ENCODE measurements at places on chromosomes 5 and 9.

DNA sequence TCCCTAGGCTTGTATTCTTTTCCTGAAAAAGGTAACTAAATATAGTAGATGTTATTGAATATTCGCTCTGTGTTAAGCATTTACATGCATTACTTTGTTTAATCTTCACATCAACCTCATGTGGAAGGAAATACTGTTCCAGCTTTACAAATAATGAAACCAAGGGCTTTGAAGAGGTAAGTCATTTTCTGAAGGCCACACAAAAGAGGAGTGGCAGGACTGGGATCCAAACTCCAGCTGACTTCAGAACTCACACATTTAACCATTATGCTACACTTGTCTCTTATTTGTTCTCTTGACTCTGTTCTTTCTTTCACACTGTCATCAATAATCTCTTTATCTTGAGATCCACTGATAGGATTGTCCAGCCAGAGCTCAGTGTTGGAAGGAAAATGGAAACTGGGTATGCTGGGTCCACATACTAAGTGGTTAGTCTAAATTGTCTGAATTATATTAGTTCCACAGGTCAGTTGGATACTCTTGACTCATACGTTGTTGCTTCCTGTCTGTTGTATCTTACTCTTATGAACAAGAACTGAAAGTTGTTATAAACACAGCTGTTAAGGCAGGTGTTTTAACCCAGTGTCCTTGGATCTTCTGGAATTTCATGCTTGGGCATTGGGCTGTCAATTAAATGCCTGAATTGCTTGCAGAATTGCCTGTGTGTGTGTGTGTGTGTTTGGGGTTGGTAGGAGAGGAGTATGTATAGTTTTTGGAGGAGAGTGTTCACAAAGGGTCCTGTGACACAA is 65.6 kb downstream of the TLE4 start:
- no peaks in the 10 kb centered on the region for H3K36me3 ChIP-seq
- H3K4me3 ChIP-seq = no peak overlapping the region
- H3K27ac ChIP-seq = no peak overlapping the region
- no peak for DNase-seq
- no peaks in the 10 kb centered on the region for H3K4me1 ChIP-seq

GRCh38 chr5:142901476-142902185 is 131.5 kb downstream of the ARHGAP26 start:
- no peak for DNase-seq
- no peak overlapping the region for H3K4me3 ChIP-seq
- peaks cover 39% of the 10 kb centered on the region for H3K4me1 ChIP-seq
- H3K36me3 ChIP-seq = peaks cover 3% of the 10 kb centered on the region
- no peaks in the 10 kb centered on the region for H3K27me3 ChIP-seq

DNA sequence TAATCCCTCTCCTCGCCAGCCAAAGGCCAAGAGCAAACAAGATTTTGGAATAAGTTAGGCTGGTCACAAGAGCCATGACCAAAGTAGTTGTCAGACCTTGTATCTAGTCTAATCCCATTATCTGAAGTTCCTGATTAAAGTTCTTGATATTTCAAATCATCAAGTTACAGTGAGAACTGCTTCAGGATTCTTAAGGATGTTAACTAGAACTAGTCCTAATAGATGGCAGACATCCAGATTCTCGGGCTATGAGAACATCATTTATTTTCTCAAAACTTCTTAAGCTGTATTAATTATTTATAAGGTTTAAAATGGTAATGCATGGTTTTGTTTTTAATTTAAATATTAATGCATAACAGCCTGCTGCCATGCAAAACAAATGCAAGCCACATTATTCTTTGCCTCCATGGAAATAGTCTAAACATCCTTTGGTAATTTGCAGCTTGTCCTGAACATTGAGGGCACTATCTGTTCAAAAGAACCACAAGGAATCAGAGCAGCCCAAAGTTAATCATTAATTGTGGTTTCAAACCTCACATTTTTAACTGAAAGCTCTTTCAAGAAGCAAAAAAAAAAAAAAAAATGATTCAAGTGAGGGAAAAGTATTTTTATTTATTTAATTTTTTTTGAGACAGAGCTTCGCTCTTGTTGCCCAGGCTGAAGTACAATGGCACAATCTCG is 95.1 kb downstream of the TTC39B start:
- H3K36me3 ChIP-seq = no peaks in the 10 kb centered on the region
- no peaks in the 10 kb centered on the region for H3K27me3 ChIP-seq
- no peak overlapping the region for H3K4me3 ChIP-seq
- no peak for DNase-seq

DNA sequence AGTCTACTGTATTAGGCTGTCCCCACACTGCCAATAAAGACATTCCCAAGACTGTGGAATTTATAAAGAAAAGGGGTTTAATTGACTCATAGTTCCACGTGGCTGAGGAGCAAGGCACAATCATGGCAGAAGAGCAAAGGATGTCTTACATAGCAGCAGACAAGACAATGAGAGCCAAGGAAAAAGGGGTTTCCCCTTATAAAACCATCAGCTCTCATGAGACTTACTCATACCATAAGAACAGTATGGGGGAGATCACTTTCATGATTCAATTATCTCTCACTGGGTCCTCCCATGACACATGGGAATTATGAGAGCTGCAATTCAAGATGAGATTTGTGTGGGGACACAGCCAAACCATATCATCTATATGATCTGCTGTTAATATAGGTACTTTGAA is 14.8 kb upstream of the FSTL4 start:
- DNase-seq = no peak
- no peaks in the 10 kb centered on the region for H3K36me3 ChIP-seq
- H3K4me3 ChIP-seq = no peak overlapping the region
- no peak overlapping the region for H3K27ac ChIP-seq

DNA sequence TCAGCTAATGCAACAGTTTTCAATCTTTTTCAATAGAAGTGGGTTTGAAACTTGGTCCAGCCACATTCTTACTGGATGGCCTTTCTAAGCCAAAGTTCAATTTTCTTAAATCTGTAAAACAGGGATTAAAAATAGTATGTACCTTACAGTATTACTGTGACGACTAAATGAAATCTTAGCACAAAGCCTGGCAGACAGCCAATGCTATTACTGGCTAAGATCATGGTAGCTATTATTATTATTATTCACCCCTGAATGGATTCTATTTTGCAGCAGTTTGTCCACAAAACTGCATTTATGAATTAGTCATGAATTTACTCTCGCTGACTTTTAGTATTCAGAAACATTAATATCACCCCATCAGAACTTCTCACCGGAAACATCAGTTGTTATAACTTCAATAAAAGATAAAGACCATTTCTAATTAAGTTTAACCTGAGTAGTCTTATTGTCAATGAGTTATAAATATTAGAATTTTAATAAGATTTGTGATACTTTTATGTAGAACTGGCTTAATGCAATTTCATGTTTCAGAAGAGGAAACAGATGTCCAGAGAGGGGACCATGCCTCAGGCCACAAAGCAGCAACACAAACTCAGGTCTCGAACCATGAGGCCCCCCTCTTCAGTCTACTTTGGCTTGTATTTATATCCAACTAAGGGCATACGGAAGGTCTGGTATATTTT is 468.2 kb downstream of the ARHGEF28 start:
- no peak for DNase-seq
- no peaks in the 10 kb centered on the region for H3K4me1 ChIP-seq

DNA sequence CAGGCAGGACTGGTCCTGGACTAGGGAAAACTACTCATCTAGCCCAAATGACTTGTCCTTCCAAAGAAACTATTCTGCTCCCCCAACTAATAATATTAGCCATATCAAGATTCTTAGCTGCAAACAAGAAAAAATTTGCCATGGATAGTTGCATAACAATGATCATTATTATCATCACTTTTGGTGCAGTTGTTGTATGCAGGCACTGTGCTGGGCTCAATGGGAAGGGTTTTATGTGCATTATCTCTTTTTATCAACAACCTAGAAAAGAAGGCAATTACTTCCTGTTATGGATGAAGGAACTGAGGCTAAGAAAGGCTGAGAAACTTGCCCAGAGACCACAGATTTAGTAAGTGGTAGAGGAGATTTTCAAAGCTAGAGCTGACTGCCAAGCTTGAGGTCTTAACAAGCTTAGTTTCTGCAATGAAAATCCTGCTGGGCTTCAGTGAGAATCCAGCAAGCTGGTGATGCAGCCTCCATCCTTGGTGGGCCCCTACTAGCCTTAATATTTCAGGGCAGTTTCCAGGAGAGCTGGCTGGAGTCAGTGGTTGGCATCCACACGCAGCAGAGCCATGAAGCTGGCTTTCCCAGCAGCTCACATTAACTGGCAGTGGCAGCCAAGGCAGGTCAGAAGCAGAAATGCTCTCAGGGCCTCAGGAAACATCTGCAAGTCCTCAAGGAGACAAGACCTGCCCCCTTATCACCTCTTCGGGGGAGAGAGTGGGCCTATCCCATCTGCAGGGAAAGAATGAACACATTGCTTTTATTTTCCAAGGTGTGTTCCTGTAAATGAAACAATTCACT is 20.5 kb upstream of the MEGF9 start:
- H3K4me1 ChIP-seq = peaks cover 77% of the 10 kb centered on the region
- H3K36me3 ChIP-seq = no peaks in the 10 kb centered on the region
- DNase-seq = no peak
- no peak overlapping the region for H3K4me3 ChIP-seq
- peak overlapping the region; percentile 94 for H3K27ac ChIP-seq
- no peaks in the 10 kb centered on the region for H3K27me3 ChIP-seq

DNA sequence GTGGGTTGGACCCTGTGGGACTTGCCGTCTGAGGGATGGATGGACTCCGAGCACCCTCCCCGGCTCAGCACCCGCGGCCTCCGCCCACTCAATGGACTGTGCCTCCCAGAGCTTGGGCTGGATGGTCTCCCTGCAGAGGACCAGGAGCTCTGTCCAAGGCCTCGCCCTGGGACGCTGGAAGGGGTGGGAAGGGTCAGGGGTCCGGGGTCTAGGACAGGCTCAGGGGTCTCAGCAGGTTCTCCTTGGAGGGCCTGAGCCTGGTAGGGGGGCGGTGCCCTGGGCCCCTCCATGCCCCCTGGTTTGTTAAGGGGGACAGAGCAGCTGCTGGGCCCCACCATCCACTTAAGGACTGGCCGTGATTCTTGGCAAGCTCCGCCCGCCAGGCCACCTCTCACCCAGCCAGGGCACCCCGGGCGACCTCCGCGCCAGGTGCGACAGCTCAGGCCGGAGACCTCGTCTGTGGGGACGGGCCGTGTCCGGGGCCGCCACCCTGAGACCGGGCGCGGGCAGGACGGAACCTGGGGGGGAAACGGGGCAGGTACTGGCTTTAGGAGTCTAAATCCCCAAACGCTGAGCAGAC is 29.2 kb downstream of the EXOC3 start:
- H3K36me3 ChIP-seq = no peaks in the 10 kb centered on the region
- peak overlapping the region; percentile 59 for H3K27ac ChIP-seq
- H3K4me3 ChIP-seq = peak overlapping the region; percentile 67
- H3K4me1 ChIP-seq = peaks cover 19% of the 10 kb centered on the region

- no peak for DNase-seq
- H3K4me3 ChIP-seq = no peak overlapping the region
- H3K27ac ChIP-seq = no peak overlapping the region
- H3K4me1 ChIP-seq = no peaks in the 10 kb centered on the region
Measured at GRCh38 chr5:80302636-80303035, 17.2 kb upstream of the SPZ1 start.

GRCh38 chr9:120187758-120188157 is 392.2 kb downstream of the CDK5RAP2 start:
- H3K27me3 ChIP-seq = peaks cover 10% of the 10 kb centered on the region
- H3K27ac ChIP-seq = no peak overlapping the region
- no peak for DNase-seq
- no peak overlapping the region for H3K4me3 ChIP-seq
- H3K4me1 ChIP-seq = no peaks in the 10 kb centered on the region
- H3K36me3 ChIP-seq = no peaks in the 10 kb centered on the region

DNA sequence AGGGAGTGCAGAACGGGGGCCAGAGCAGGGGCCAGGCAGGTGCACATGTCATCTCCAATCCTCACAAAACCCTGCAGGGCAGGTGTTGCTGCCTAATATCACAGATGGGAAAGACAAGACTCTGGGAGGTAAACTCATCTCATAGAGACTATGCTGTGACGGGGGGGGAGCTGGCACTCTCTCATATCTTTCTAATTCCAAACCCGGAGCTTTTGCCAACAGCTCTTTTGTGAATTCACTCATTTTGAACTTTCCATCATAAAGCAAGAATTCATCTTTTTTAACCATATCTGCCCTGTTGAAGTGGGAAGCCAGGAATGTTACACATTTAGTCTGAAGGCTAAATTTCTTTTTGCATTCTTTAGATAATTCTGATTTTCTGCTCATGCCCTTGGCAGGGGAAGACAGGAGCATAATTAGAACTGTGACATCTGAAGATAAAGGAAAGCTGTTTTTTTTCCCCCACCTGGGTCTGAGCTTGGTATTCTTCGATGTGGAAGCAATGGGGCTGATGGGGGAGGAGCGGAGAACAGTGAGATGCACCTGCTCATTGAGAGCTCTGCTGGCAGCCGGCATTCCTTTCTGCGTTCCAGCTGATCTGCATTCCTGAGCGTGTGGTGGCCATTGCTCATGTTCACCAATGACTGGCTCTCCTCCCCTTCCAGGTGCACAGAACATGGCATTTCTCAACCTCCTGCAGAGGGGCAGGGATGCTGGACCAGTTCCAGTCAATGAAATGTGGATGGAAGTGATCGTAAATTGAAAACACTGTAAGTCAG is 159.2 kb downstream of the NSG2 start:
- no peaks in the 10 kb centered on the region for H3K4me1 ChIP-seq
- H3K36me3 ChIP-seq = no peaks in the 10 kb centered on the region
- no peak overlapping the region for H3K4me3 ChIP-seq
- no peak overlapping the region for H3K27ac ChIP-seq
- DNase-seq = no peak

DNA sequence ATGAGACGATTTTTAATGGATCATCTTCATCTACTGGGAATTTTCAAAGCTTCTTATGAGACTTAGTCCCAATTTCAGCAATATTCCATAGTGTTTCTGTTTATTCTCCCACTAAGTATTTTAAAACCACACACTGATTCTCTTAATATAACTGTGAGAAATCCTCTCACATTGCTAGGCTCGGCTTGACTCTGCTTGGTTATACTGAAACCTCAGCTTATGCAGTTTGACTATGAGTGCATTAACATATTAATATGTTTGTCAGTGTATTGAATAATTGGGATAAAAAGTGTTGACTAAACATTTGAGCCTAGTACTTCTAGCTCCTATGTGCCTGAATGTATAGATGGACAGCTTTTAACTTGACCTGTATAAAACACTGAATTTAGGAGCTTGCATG is 298.5 kb upstream of the IZUMO3 start:
- H3K4me1 ChIP-seq = no peaks in the 10 kb centered on the region
- H3K27ac ChIP-seq = no peak overlapping the region
- no peaks in the 10 kb centered on the region for H3K36me3 ChIP-seq
- H3K27me3 ChIP-seq = no peaks in the 10 kb centered on the region

Measured in PC-9 (cell line).